Esophagus squamous epithelium (tissue), 5 donors: ENCODE measurements at places on chromosomes 4 and X. TPM values are rescaled to one million over a fixed set of nuclear protein-coding genes. Genes with fewer than 3 reads are reported as not detected.

The ATP6AP1 gene
- 83.8 TPM for total RNA-seq

The PRDM8 gene
- 0.11 TPM for total RNA-seq

The IL2 gene
- total RNA-seq, result not detected

The ENPP6 gene
- not detected for total RNA-seq

The FGFBP1 gene
- 430 TPM for total RNA-seq

GRCh38 chrX:93598076-93598475 lies 75.3 kb downstream of the NAP1L3 start:
- no peak for DNase-seq

DNA sequence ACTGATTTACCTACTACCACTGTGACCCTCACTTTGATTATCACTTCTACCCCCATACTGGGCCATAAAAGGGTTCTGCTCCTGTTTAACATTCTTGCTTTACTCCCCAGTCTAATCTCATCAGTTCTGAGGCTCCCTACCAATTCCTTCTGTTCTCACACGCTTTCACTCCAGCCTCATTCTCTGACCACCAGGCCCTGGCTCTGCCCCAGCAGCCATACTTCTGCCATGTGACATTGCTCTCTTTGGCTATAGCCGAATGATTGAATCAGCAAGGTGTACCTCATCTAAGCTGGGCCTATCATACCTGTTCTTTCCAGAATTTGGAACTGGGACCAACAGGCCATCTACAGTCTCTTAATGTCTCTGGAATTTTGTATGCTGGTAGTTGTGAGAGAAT lies 14.4 kb upstream of the ELF2 start:
- DNase-seq, result no peak

GRCh38 chr4:137735561-137736104 lies 203.3 kb upstream of the PCDH18 start:
- no peak for DNase-seq

DNA sequence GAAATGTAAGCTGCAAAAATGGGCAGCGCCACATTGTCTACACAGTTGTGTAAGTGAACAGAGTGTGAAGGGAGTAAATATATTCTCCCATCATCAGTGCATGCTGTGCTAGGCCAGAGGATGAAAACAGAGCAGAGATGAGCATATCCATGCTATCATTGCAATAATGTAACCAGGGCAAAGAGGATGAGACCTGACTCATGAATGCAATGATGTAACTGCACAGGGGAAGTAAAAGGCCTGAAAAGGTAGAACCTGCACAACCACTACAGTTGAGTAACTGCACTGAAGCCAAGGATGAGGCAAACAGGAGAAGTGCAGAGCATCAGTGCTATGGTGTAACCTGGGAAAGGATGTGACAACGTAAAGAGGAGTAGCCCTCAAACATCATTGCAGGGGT lies 220.4 kb upstream of the FAM47C start:
- DNase-seq, result no peak

DNA sequence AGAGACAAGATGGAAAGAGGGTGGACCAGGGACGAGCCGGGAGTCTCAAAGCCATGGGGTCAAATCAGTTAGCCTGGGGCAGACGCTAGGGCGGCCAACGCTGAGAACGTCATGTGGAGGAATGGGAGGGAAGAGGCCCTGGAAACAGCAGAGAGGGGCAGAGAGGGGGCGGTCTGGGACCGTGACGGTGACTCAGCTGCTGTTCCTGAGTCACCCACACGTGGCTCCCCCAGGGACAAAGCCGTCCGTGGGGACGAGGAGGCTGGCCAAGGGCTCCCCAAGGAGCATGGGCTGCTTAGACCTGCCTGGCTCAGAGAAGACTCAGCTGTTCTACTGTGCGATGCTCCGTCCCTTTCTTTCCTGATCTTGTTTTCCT lies 108.4 kb upstream of the LRPAP1 start:
- no peak for DNase-seq

GRCh38 chrX:17373337-17373736 lies 1.7 kb upstream of the NHS start:
- DNase-seq, result no peak

GRCh38 chr4:78298618-78299017 lies 241.5 kb downstream of the FRAS1 start:
- DNase-seq, result no peak

GRCh38 chr4:181950372-181951127 lies 292.7 kb upstream of the TENM3 start:
- DNase-seq, result no peak

DNA sequence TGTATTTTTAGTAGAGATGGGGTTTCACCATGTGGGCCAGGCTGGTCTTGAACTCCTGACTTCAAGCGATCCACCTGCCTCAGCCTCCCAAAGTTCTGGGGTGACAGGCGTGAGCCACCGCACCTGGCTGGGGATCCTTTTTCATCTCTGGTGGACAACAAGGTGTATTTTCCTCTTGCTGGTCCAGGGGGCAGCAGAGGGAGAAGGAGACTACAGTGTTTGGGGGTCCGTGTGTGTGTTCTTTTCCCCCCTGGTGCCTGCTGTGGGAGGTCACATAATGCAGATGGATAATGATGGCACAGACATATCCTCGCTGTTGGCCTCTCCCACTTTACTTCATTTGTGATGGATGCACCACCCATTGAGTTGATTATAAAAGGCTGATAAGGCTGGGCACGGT lies 39.0 kb upstream of the CD99 start:
- no peak for DNase-seq

GRCh38 chr4:14072506-14072905 lies 445.0 kb upstream of the BOD1L1 start:
- DNase-seq, result no peak

DNA sequence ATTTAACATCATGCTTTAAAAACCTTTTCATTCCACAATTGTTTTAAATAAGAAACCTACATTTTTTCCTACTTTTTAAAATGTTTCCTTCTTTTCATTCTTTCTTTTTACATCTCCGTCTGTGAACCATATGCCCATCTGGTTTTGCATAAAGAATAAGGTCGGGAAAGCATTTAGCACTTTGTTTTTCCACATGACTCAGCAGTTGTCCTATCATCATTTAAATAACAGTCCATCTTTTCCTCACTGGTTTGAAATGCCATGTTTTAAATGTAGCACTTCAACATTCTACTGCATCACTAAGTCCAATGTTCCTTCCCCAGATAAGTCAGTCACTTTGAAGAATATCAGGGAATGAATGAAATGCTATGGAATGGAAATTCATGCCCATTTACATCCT lies 128.4 kb downstream of the SH3RF1 start:
- no peak for DNase-seq

DNA sequence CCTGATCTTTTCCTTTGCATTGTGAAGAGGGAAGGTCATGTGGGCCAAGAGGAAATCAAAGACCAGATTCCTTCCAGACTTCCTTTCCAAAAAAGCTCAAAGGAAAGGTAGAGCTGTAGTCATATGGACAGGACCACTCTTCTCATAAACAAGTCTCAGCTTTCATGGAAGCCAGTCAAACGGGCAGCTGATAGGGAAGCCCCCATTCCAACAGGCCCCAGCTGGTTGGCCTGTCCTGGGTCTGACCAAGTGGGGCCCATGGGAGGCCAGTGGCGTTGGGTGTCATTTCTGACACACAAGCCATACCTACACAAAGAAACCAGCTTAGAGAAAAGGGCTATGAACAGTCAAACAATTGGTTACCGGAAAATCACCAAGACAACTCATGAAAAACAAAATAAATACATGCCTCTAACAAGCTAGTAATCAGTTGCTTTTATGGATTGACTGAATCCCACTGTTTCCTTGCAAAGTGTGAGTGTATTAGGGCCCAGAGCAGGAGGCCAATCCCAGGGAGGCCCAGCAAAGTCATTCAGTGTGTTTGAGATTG lies 149.6 kb upstream of the MAMLD1 start:
- DNase-seq, result no peak

DNA sequence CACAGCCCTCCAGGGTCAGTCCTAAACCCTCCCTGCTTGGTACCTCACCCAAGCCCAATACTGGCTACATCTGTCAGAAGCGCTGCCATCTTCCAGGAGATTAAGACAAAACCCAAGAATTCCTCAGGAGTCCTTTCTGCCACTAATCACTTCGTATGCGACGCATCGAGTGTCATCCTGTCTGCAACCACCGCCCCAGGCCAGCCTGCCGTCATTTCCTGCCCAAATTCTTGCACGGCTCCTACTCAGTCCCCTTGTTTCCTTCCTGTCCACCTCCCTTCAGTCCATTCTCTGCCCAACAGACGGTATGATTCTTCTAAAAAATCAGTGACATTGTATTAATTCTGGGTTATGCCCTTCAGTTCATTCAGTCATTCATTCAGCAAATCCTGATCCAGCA lies 113.6 kb downstream of the NFKB1 start:
- DNase-seq, result no peak

DNA sequence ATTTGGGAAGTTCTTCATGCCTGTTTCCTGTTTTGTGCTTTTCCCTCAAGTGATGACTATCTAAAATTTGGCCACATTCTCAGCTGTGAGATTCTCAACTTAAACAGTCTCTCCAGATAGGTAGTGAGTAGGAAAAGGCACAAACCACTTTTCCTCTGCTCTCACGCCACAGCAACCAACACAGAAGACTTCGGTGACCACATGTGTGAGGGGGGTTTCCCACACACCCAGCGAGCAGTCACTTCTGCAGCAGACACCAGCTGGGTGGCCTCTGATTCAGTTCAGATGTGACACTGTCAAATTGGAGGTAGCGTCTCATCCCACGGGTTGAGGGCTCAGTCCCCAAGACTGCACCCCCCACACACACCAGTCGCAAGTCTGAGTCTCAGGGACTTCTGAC lies 25.1 kb upstream of the CLDN34 start:
- no peak for DNase-seq

DNA sequence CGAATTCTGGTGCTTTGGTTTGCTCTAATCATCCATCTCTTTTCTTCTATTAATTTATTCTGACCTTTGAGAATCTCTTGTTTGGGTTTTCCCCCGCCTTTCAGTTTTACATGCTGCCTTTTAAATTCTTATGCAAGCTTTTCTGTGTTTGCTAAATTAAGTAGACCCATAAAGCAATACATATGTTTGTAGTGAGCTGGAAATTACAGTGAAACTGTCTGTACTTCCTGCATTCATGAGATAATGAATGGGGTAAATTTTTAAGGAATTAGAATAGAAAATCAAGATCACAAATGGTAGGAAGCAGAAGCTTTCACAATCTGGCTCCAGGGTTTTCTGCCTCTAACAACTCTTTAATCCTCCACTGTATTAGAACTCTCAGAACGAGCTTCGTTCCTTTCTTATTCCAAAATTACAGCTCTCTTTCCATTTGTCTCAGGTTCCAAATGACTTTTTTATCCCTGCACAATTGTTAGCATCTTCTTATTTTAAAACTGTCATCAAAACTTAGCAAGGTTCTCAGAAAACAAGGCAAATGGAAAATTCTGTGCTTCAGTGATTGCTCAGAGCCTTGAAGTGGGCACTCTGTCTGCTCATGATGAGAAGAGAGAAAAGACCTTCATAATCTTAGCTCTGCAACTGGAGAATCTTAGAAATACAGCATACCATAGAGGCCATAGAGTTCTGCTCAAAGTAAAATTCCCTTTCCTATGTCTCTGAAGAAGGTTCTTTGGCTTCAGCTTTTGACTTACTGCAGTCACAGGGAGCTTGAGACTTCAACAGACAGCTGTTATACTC lies 108.2 kb downstream of the EGF start:
- DNase-seq, result no peak

- no peak for DNase-seq
These were observed 27.3 kb upstream of the FBXW7 start for GRCh38 chr4:152563209-152563608.
